GM13977 (cell line): ENCODE measurements at places on chromosomes 3 and 15.
A peak's percentile ranks its signal among the peaks of the same experiment; 100 is the strongest.

DNA sequence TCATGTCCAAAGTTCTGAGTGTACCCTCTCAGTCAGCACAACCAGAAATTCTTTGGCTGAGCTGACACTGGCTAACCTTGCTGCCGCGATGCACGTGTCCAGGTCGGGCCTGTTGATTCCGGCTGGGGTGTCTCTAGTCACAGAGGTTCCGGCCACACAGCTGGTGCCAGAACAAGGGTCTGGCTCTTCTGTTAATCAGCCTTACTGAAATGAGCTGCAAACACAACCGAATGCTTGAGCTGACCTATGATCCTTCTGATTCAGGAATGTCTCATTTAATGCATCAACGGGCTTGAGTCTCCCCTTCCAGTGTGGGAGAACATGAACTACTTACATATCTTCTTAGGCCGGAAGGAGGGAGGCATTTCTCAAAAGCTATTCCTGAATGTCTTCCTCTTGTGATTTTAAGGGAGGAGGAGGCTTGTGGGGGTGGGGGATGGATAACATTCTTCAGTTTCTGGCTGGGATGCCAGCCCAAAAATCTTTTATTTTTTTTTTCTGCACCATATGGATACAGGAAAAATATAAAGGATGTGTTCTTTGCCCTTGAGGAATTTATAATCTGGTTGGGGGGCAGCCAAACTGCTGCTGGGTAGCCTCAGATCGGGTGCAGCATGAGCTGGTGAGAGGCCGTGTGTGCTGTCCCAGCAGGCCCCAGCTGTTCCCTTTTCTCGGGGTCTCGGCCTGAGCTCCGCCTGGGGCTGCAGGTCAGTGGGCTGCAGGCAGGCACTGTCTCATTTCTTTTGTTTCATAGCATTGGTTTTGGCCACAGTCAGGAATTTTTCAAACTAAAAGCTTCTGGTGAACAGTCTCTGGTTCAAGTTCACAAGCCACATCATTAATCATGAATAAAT lies 319.1 kb upstream of the TBL1XR1 start:
- no peak for DNase-seq

DNA sequence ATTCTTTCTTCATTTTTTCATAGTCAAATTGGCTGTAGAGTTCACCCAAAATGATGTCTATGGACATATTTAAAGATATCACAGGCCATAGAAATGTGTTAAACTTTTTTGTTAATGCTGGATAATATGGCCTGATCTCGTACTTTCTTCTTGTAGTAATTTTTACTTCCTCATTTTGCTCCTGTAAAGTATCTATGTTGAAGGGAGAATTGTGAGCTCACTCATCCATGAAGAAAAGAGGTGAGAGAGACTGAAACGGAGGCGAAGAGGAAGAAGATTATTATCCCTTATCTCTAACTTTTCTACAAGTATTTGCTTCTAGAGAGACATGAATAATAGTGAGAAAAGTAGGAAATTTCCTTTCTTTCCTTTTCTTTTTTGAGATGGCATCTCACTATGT lies 613.8 kb upstream of the TBL1XR1 start:
- DNase-seq, result peak; percentile 28

DNA sequence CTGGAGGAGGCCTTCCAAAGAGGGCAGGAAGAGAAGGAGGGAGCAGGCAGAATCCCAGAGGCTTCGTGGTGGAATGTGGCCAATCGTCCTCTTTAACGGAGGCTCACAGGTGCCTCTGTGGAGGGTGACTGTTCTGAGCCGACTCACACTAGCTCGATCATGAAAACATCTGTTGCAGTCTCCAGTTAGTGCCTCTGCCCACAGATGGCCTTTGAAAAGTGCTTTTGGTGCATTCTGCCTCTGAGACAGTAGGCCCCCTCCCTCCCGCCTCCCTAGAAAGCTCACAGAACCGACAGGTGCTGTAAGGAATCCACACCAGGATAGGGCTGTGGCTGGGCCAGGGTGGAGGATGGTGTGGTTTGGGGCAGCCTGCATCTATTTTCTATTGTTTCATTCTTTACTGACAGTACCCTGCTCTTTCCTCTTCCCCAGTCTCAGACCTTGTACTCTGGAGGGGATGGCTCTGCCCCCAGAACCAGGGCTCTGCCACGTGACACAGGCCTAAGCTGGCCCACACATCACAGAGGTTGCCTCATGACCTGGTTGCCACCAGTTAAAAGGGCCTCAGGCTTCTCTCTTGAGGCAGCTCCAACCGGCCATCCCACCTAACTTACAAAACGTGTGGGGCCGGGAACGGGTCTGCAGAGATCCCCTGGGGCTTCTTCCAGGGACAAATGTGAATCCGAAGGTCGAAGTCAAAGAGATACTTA lies 27.2 kb upstream of the PIGZ start:
- no peak for DNase-seq

GRCh38 chr3:28218071-28218916 lies 23.1 kb upstream of the CMC1 start:
- DNase-seq, result no peak

- no peak for DNase-seq
Measured at GRCh38 chr15:57440799-57441198, 64.5 kb downstream of the CGNL1 start.

DNA sequence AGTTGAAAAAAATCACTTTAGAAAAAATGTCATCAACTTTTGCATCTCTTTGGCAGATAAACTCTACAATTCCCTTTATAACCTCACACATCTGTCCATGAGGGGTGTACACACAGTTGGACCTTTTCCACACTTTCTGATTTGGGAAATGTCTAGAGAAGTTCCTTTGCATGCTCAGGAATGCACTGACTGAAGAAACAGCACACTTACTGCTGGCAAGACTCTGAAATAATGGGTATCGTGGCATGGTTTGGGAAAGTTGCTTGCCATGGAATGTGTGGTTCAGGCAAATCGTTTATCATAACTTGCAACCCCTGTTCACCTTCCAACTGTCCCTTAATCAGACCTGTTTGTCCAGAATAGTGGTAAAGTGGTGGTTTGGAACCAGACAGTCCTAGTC lies 135.3 kb upstream of the TGFBR2 start:
- no peak for DNase-seq

DNA sequence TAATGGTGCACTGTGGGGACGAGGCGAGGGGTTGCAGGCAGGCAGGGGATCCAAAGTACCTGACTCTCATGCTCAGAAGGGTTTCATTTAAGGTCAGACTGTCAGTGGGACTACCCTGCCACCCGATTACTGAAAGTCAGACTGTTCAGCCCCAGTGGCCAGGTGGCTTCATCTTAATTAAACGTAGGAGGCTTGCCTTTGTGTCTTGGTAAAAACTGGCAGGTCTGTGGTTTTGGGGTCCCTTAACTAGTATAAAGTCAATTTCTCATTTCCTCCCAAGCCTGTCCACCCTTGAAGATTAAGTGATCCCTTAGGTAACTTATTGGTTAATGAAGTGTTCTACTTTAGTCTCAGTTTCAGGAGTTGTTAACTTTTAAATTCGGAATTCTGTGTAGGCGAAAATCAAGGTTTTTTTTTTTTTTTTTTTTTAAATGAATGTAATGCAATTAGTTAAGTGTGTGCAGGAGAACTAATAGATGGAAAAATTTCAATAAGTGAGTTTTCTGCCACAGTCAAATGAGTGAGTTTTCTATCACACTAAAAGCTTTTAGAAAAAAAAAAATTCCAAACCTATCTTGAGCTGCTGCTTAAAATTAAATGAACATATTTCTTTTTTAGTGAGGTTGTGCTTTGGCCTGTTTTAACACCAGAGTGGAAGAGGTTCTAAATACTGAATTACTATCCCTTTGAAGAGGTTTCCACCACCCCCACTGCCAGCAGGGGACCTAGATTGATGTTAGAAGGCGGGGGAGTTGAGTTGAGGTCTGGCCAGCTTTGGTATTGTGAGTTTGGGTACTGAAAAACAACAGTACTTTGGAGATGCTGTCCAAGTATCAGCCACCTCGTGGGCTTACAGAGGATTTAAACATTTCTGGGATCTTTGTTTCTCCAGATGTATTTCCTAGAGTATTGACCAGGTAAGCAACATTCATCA lies 15.2 kb downstream of the ITPR1 start:
- DNase-seq, result peak; percentile 34

DNA sequence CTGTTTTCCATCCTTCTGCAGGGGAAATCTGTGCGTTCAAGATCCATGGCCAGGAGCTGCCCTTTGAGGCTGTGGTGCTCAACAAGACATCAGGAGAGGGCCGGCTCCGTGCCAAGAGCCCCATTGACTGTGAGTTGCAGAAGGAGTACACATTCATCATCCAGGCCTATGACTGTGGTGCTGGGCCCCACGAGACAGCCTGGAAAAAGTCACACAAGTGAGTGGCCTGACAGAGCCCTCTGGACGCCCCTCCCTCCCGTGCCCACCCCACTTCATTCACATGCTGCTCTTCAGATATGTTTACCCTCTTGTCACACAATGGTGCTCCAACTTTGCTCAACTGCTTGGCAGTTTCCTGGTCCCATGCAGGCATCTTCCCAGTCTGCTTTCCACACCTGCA lies 274.3 kb upstream of the TRIM42 start:
- DNase-seq, result no peak

- DNase-seq, result no peak
Measured at GRCh38 chr15:73982222-73982962, 9.7 kb downstream of the STOML1 start.
